ENCODE measurements at places on chromosomes 3 and 15. TPM values are rescaled to one million over a fixed set of nuclear protein-coding genes. Genes with fewer than 3 reads are reported as not detected.

Gene REC114
- not detected for total RNA-seq

Gene KCTD6
- 10.7 TPM for total RNA-seq

Gene AADAC
- total RNA-seq = 144 TPM

Gene ADIPOQ
- total RNA-seq = not detected

Gene PLA2G4E
- total RNA-seq = not detected

Gene MYO1E
- total RNA-seq = 6.7 TPM
